Fibroblast of mammary gland (primary cell): ENCODE measurements at places on chromosomes 4 and X.

GRCh38 chr4:156977435-156978160 lies 6.0 kb upstream of the PDGFC start:
- DNase-seq, result peak; percentile 98

- peak; percentile 18 for DNase-seq
These were observed 12.3 kb upstream of the GNPDA2 start for GRCh38 chr4:44738615-44739014.

DNA sequence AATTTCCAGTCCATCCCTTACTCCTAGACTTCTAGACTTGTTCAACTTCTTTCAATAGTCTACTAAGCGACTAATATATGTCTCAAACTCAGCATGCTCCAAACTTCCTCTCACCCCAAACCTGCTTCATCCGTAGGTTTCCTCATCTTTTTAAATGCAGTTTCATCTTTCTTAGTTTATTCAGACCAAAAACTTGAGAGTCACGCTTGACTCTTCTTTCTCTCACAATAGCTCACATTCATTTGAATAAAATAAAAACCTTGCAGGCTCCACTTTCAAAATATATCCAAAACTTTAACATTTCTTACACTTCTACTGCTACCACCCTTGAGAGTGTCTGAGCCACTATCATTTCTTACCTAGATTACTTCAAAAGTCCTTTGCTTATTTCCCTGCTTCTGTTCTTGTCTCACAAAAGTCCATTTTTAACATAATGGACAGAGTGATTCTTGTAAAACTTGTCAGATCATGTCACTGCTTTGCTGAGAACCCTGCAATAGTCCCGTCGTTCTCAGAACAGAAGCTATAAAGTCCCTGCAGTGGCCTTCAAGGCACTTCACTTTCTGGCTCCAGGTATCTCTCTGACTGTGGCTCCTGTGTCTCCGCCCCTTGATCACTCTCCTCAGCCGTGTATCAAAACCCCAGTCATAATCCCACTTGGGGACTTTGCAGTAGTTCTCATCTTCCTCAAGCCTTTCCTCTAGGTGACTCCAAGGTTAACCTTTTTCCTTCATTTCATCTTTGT lies 167.6 kb downstream of the ARHGAP24 start:
- no peak for DNase-seq

GRCh38 chr4:4818415-4819212 lies 40.9 kb upstream of the MSX1 start:
- DNase-seq, result no peak

- DNase-seq, result no peak
These were observed 426.0 kb upstream of the NR3C2 start for GRCh38 chr4:148868191-148868590.

DNA sequence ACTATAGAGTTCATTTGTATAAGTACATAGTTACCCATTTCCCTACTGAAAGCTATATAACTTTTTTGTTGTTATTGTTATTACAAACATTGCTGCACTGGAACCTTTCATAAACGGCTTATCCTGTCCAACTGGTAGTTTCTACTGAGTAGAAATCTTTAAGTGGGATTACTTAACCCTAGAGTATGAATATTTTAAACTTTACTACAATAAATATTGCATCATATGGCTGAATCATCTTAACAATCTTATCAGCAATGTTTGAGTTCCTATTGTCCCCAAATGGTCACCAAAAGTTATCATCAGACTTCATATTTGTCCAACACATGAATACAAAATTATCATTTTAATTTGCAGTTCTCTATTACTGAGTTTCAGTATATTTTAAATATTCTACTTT lies 40.5 kb downstream of the LCORL start:
- DNase-seq, result peak; percentile 4

- DNase-seq, result no peak
These were observed 676.1 kb upstream of the ATOH1 start for GRCh38 chr4:93152491-93152890.

- no peak for DNase-seq
These were observed 186.9 kb upstream of the SPOCK3 start for GRCh38 chr4:167421201-167421600.

DNA sequence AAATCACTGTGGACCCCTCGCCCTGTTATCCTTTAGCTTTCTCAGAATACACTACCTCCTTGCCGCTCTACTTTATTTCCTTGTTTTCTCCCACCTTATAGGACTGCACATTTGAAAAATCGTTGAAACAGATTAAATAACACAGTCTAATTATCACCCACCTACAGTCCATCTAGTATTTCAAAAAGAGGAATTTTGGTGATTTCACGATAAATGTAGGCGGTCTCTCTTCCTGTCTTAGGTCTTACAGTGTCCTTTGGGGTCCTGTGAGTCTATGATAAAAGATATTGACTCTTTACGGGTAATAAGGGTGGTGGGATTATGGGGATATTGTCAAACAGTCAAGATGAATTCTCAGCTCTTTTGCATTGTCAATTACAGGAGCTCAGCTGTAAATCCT lies 2.4 kb upstream of the TBL1X start:
- no peak for DNase-seq

DNA sequence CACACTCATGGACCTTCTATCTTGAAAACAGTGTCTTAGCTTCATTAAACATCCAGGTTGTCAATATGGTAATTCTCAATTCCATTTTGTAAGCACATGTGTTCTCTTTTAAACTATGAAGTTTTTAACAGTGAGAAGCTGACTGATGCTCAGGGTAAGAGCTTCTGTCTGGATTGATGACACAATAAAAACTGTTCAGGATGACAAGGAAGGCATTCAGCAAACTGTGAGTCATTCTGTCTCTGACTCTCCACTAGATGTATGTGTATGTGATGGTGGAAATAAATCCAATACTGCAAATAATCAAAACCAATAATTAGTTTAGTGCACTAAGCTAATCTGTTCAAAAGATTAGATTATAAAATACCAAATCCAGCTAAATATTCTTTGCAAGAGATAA lies 115.3 kb upstream of the ARX start:
- DNase-seq, result peak; percentile 9

DNA sequence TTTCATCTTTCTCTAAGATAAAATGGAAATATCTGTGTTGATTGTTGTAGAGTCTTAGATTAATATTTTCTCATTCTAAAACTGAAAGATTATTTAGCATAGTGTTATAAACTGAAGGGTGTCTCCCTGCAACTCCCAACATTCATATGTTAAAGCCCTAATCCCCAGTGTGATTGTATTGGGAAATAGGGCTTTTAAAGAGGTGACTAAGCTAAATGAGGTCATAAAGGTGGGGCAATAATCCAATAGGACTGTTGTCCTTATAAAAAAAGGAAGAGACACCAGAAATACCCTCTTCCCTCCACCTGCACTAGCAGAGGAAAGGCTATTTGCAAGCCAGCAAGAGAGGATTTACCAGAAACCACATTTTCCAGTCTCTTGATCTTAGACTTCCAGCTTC lies 1626.4 kb downstream of the C4orf33 start:
- peak; percentile 7 for DNase-seq

- no peak for DNase-seq
These were observed 9.3 kb upstream of the PRMT9 start for GRCh38 chr4:147693218-147693617.

- no peak for DNase-seq
These were observed 3.2 kb downstream of the SCARB2 start for GRCh38 chr4:76210452-76210851.

GRCh38 chr4:123936621-123937043 lies 540.0 kb downstream of the SPRY1 start:
- no peak for DNase-seq

DNA sequence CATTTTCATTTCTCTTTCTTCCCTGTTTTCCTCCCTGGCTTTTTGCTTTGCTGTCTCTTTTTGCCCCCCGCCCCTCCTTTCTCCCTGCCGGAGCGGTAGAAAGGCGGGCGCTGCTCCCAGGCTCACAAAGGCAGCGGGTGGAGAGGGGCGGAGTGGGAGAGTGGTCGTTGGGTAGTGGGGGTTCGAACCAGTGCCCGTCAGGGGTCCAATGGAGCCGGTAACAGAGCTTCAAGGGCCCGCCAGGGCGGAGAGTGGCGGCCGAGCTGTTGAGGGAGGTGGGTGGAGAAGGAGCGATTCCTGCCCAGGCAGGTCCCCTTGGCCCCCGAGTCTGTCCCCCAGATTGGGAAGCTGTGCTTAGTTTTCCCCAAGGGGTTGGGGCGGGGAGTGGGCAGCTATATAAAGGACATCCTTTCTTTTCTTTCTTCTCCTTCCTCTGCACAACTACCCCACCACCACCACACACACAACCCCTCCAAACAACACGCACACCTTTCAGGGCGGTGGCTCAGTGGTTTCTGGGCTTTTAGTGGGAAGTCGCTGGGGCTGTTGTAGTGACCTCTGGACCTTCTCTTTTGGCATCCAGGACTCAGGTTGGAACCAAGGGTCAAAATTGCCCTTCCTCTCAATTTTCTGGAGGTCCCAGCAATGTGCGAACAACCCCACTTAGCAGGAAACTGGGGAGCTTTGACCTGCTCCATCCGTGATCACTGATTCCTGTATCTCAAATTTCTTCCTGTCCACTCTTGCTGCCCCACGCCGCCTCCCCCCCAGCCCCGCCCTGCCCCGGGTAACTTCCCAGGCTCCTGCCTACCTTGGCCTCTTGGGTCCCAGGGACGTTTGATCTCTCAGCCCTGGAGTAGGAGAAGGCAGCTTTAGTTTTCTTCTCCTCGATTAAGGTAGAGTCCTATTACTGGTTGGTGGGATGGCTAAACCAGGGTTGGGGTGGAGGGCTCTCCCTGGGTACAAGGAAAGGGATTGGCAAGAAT lies 1.9 kb downstream of the EFNB1 start:
- DNase-seq, result no peak

- no peak for DNase-seq
These were observed 76.4 kb upstream of the HELT start for GRCh38 chr4:184941671-184942418.
